HFFc6 (cell line): ENCODE measurements at places on chromosomes 7 and 10.

DNA sequence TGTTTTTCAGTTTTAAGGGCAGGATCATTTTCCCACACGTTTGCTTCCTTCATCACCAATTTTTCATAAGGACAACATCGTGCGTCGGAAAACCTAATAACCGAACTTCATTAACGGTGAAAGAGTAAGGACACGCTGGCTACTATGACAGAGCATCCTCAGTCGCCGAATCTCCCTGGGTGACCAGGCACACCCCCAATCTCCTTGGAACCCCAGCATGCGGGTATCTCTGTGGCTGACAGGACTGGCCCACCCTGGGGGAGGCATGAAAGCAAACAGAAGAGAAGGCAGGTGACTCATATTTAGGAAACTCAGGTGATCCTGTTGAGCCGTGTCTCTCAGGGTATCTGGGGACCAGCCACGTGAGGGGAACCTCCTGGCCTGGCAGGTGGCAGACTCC lies 134.2 kb downstream of the DIP2C start:
- H3K4me1 ChIP-seq: peaks cover 62% of the 10 kb centered on the region
- no peak overlapping the region for H3K4me3 ChIP-seq
- DNase-seq: no peak
- H3K27ac ChIP-seq: no peak overlapping the region; the same call in 1 of the 2 replicates
- H3K27me3 ChIP-seq: peaks cover 4% of the 10 kb centered on the region
- H3K36me3 ChIP-seq: no peaks in the 10 kb centered on the region

DNA sequence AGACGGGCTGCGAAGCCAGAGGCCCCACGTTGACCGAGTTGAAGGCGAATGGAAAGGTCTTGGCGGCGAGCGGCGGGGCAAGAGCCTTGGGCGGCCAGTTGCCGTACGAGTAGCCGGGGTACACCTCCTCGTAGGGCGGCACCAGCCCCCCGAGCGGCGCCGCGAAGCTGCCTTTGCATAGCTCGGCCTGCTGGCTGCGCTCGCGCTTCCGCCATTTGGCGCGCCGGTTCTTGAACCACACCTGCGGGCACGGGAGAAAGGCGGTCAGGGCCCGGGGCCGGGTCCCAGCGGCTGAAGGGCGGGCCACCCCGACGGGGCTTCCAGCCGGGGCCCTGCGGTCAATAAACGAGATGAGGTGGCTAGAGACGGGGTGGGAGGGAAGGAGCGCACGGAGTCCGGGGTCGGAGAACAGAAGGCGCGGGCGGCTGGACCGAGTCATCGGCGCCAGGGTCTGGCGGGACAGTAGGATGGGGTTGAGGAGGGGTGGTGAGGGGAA lies 4.8 kb downstream of the ELOVL3 start:
- no peaks in the 10 kb centered on the region for H3K36me3 ChIP-seq
- H3K27me3 ChIP-seq: peaks cover 16% of the 10 kb centered on the region
- H3K27ac ChIP-seq: no peak overlapping the region
- peak overlapping the region; percentile 83; the same call in 1 of the 2 replicates for H3K4me3 ChIP-seq
- no peak for DNase-seq

- H3K27me3 ChIP-seq: peaks cover 6% of the 10 kb centered on the region
- no peaks in the 10 kb centered on the region for H3K4me1 ChIP-seq
- no peak for DNase-seq
- H3K27ac ChIP-seq: no peak overlapping the region
Observed at GRCh38 chr10:12372846-12373245, 23.5 kb downstream of the CAMK1D start.

- DNase-seq: no peak
- H3K27ac ChIP-seq: no peak overlapping the region
- no peak overlapping the region for H3K4me3 ChIP-seq
- peaks cover 8% of the 10 kb centered on the region for H3K27me3 ChIP-seq
Observed at GRCh38 chr7:5289355-5289754, 6.6 kb downstream of the SLC29A4 start.

DNA sequence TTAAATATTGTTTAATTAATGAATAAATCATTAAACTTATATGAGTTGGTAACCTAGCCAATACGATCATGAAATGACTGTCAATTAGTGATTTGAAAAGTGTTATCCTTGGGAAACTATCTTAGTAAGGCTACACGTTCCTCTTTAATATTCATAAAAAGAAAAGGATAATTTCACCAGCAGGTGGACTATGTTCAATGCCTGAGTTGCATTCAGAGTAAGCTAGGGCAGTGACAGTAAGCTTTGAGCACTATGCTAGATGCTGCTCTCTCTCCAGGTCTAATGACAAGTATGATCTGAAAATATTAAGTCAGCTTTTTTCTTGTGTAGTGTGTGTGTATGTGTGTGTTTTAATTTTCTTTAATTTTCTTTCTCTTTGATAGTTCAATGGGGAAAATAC lies 486.3 kb upstream of the PCDH15 start:
- no peaks in the 10 kb centered on the region for H3K4me1 ChIP-seq
- H3K36me3 ChIP-seq: no peaks in the 10 kb centered on the region
- no peak for DNase-seq
- H3K27me3 ChIP-seq: no peaks in the 10 kb centered on the region

- no peaks in the 10 kb centered on the region for H3K36me3 ChIP-seq
- no peak for DNase-seq
- no peak overlapping the region for H3K27ac ChIP-seq
Observed at GRCh38 chr7:50622821-50623220, 57.6 kb upstream of the DDC start.

- H3K4me1 ChIP-seq: peaks cover 66% of the 10 kb centered on the region
- no peak overlapping the region for H3K4me3 ChIP-seq
- no peaks in the 10 kb centered on the region; the same call in 1 of the 2 replicates for H3K27me3 ChIP-seq
- peak overlapping the region; percentile 64 for H3K27ac ChIP-seq
- H3K36me3 ChIP-seq: no peaks in the 10 kb centered on the region
Observed at GRCh38 chr7:142584765-142585164, 164.5 kb upstream of the PRSS1 start.

- DNase-seq: no peak
- no peak overlapping the region for H3K27ac ChIP-seq
- peaks cover 3% of the 10 kb centered on the region for H3K27me3 ChIP-seq
Observed at GRCh38 chr10:43960477-43960876, 311.8 kb upstream of the ZNF32 start.

- H3K27ac ChIP-seq: no peak overlapping the region
- no peak overlapping the region for H3K4me3 ChIP-seq
- no peaks in the 10 kb centered on the region for H3K4me1 ChIP-seq
- DNase-seq: no peak
- peaks cover 4% of the 10 kb centered on the region; the same call in 1 of the 2 replicates for H3K27me3 ChIP-seq
Observed at GRCh38 chr10:13496931-13497330, 31.9 kb downstream of the BEND7 start.

DNA sequence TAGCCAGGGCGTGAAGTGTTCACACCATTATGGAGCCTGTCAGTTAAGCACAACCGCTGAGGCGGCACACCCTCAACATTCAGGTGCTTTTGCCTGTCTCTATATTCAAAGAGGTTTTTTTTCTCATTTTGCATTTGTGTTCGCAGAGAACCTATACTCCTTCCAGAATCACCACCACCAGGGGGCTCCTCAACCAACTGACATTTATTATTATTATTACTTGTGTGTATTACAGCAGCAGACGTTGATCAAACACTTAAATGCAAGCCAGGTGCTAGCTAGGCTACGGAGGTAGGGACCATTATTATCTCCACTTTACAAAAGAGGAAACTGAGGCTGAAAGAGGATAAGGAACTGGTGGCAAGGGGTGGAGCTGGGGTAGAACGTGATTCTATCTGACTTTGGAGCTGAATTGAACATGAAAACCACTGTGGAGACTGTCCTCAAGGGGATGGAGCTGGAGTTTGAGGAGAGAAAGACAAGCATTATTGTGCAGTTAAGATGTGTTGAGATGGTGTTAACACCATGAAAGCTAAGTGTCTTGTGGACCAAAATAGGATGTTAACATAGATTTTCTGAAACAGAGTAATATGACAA lies 133.8 kb upstream of the PLXNA4 start:
- no peaks in the 10 kb centered on the region for H3K4me1 ChIP-seq
- peaks cover 11% of the 10 kb centered on the region; the same call in 1 of the 2 replicates for H3K27me3 ChIP-seq
- H3K27ac ChIP-seq: no peak overlapping the region

- no peak overlapping the region for H3K4me3 ChIP-seq
- DNase-seq: no peak
- H3K27me3 ChIP-seq: no peaks in the 10 kb centered on the region
- H3K36me3 ChIP-seq: no peaks in the 10 kb centered on the region
- no peak overlapping the region for H3K27ac ChIP-seq
Observed at GRCh38 chr10:115209133-115209532, 116.0 kb downstream of the ATRNL1 start.

GRCh38 chr10:29746080-29746797 lies 111.5 kb upstream of the SVIL start:
- peaks cover 9% of the 10 kb centered on the region; the same call in 1 of the 2 replicates for H3K4me1 ChIP-seq
- DNase-seq: no peak
- H3K27me3 ChIP-seq: peaks cover 26% of the 10 kb centered on the region
- H3K4me3 ChIP-seq: no peak overlapping the region
- H3K27ac ChIP-seq: no peak overlapping the region; the same call in 1 of the 2 replicates
- H3K36me3 ChIP-seq: no peaks in the 10 kb centered on the region

- no peaks in the 10 kb centered on the region for H3K36me3 ChIP-seq
- no peak overlapping the region for H3K27ac ChIP-seq
- H3K4me3 ChIP-seq: no peak overlapping the region
- no peak for DNase-seq
- peaks cover 8% of the 10 kb centered on the region for H3K4me1 ChIP-seq
Observed at GRCh38 chr10:31209478-31209877, 109.5 kb upstream of the ZEB1 start.

DNA sequence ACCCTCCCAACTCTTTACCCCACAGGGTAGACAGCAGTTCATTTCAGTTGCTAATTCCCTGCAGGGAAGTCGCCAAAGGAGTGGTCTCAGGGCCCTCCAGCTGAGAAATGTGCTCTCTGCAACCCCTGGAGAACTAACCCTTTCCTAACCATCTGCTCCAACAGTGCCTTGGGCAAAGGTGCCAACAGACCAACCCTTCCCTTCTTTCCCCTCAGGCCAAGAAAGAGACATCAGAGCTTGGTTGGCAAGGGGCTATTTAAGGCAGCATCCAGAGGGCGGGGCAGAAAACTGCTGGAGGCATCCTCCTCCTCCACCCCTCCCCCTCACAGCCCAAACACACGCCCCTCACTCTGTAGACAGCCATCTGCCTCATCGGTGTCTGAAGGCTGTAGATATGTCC lies 1.7 kb downstream of the SORBS1 start:
- DNase-seq: no peak
- peaks cover 19% of the 10 kb centered on the region for H3K27me3 ChIP-seq
- no peak overlapping the region; the same call in 1 of the 2 replicates for H3K4me3 ChIP-seq

DNA sequence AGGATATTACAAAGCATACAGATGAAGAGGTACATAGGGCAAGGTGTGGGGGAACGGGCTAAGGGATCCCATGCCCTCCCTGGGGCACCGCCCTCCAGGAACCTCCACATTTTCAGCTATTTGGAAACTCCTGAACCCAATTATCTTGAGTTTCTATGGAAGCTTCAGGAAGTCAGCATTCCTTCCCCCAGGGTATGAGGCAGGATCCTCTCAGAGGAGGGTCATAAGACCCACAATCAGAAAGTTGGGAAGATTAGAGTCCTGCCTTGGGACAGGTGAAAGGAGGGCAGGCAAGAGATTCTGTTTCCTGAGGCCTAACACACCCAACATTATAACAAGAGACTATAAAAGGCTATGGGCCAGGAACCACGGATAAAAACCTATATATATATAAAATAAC lies 98.0 kb downstream of the RALA start:
- H3K27me3 ChIP-seq: no peaks in the 10 kb centered on the region; the same call in 1 of the 2 replicates
- DNase-seq: no peak
- no peaks in the 10 kb centered on the region for H3K36me3 ChIP-seq
- no peaks in the 10 kb centered on the region for H3K4me1 ChIP-seq
- no peak overlapping the region for H3K4me3 ChIP-seq
- H3K27ac ChIP-seq: no peak overlapping the region

GRCh38 chr7:38057829-38058228 lies 120.2 kb upstream of the STARD3NL start:
- H3K4me3 ChIP-seq: no peak overlapping the region
- 0 out of 2 replicates have a peak, but pooled peaks cover 7% of the 10 kb centered on the region for H3K36me3 ChIP-seq
- H3K27ac ChIP-seq: no peak overlapping the region
- no peaks in the 10 kb centered on the region; the same call in 1 of the 2 replicates for H3K27me3 ChIP-seq

GRCh38 chr10:82277591-82277990 lies 402.6 kb downstream of the NRG3 start:
- H3K36me3 ChIP-seq: no peaks in the 10 kb centered on the region
- H3K4me1 ChIP-seq: no peaks in the 10 kb centered on the region
- no peaks in the 10 kb centered on the region for H3K27me3 ChIP-seq
- no peak for DNase-seq
- no peak overlapping the region for H3K4me3 ChIP-seq
- no peak overlapping the region for H3K27ac ChIP-seq

DNA sequence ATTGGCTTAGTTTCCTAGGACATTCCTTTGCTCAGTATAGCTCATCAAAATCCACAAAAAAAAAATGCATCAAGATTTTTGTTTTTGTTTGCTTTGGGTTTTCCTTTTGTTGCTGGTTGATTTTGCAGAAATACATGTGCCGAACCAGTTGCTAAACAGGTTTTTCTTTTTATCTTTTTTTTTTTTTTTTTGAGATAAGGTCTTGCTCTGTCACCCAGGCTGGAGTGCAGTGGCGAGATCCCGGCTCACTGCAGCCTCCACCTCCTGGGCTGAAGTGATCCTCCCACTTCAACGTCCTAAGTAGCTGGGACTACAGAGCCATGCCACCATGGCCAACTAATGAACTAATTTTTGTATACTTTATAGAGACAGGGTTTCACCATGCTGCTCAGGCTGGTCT lies 8.3 kb downstream of the CSTF2T start:
- H3K27me3 ChIP-seq: peaks cover 1% of the 10 kb centered on the region
- no peaks in the 10 kb centered on the region for H3K36me3 ChIP-seq
- no peak for DNase-seq
- peaks cover 5% of the 10 kb centered on the region; the same call in 1 of the 2 replicates for H3K4me1 ChIP-seq
- H3K4me3 ChIP-seq: no peak overlapping the region

DNA sequence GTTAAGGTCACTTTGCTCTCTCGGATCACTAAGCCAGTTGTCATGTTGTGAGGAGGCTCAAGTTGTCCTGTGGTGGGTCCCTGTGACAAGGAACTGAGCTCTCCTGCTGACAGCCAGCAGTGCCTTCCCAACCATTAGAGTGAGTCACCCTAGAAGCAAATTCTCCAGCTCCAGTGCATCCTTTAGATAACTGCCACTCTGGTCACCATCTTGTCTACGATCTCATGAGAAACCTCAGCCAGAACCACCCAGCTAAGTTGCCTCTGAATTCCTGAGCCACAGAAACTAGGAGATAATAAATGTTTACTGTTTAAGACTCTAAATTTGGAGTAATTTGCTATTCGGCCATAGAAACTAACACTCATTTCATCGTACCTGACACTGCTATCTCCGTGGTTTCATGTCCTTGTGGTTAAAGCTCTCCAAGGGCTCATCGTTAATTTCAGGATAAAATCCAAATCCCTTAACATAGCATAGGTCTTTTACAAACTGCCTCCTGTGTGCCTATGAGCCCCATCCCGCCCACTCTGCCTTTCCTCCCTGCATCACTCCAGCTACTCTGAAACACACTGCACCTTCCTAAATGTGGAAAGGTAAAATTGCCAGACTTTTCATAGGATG lies 56.5 kb upstream of the WIPF3 start:
- peaks cover 26% of the 10 kb centered on the region for H3K27me3 ChIP-seq
- H3K4me1 ChIP-seq: peaks cover 15% of the 10 kb centered on the region
- DNase-seq: peak; percentile 1
- no peaks in the 10 kb centered on the region for H3K36me3 ChIP-seq
- no peak overlapping the region for H3K27ac ChIP-seq
